ENCODE measurements at places on chromosomes 7 and 10.

DNA sequence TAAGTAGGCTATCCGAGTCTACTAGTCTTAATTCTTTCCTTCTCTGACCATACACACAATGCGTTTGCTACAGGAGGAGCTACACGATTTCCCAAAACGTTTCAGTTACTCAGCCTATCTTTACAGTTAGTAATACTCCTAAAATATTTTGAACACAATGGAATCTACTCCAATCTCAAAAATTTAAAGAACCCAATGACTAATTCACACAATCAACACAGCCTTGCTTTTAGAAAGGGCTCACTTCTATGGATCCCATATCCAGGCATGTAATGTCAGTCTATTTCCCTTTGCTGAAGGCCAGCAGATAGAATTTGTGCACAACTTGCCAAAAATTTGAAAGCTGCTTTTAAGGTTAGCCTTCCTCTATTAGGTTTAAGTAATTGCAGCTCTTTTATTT lies 107.2 kb downstream of the VPS41 start:
- DNase-seq: no peak

GRCh38 chr7:100655908-100656674 lies at the start of gene ACTL6B:
ACTL6B (minus strand) TSS chr7:100656448; CDS start chr7:100656354, 94 bp downstream.
- DNase-seq: peak; percentile 34

- DNase-seq: no peak
These were observed 125.5 kb downstream of the CLEC2L start for GRCh38 chr7:139648941-139649425.

DNA sequence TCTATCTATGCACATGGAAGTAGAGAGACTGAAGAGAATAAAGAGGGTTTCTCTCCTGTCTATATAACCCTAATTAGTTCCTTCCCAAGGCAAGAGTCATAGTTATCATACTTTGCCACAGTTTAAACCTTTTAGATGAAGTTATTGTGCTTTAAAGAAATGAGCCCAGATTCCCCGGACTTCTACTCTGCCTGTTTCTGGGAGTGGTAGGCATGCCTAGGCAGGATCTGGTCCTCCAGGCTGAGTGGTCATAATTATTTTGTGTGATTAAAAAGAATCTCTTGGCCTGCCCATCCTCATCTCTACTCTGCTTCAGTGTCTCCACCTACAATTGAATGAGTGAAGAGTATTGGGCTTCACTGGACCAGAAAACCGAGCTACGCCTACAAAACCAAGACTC lies 179.2 kb downstream of the IMMP2L start:
- no peak for DNase-seq

DNA sequence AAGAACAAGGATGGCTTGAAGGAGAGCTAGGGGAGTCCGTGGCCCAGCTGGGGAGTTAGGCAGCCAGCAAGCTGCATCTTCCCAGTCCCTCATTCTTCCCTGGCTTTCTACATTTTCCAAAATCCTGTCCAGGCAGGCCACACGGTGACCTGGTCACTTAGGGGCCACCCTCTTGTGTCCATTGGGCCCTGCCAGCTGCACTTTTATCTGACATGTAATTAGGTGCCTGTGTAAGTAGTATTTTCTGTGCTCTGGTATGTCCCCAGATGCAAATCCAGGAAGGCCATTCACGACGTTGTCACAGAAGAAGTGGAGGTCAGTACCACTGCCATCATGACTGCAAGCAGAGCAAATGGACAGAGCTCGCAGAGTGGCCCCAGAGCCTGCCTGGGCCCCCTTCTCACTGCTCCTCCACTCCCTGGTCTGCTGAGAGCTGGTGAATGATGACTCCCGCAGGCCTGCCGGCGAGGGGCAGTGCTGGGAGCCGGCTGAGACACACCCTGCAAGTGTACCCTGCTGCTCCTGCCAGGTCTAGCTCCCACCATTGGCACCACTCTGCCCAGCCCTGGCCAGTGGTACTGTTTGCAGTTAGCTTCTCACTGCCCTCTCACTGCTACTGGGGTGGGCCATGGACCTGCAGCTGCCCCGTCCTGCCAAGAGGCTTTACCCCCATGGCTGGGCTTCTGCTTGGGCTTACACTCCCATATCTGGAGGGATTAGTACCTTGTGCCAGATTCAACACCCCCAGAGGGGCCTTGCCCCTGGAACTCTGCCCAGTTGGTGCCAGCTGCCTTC lies 98.2 kb downstream of the GLRX3 start:
- DNase-seq: no peak

- no peak for DNase-seq
These were observed 22.9 kb downstream of the BTBD16 start for GRCh38 chr10:122293961-122294380.

- DNase-seq: no peak
These were observed 172.1 kb downstream of the DIP2C start for GRCh38 chr10:517241-517830.

GRCh38 chr7:22640269-22640668 lies 86.7 kb upstream of the IL6 start:
- DNase-seq: no peak

GRCh38 chr10:122311716-122312115 lies 40.6 kb downstream of the BTBD16 start:
- no peak for DNase-seq

DNA sequence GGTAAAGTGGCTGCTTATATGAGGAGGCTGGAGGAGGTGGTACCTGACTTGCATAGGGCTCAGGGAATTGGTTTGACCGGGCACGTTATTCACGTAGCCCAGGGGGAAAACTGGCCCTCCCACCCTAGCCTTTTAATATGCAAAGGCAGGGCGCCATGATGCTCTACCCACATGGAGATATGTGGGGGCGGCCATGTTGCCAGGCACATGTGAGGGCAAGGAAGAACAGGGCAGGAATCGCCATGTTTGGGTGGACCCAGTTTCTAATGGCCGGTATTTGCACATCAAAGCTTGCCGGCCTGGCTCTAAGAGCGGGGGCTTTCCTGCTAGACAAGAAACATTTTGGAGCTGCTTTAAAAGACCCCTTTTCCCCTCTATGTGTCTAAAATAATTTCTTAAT lies 949.7 kb upstream of the C7orf33 start:
- DNase-seq: no peak

- DNase-seq: no peak
These were observed 4.7 kb downstream of the CRCP start for GRCh38 chr7:66119245-66119850.

- DNase-seq: no peak
These were observed at the start of gene PRR15 for GRCh38 chr7:29563590-29564495. PRR15 (plus strand) TSS chr7:29563835; CDS start chr7:29566330, 2,495 bp downstream.

DNA sequence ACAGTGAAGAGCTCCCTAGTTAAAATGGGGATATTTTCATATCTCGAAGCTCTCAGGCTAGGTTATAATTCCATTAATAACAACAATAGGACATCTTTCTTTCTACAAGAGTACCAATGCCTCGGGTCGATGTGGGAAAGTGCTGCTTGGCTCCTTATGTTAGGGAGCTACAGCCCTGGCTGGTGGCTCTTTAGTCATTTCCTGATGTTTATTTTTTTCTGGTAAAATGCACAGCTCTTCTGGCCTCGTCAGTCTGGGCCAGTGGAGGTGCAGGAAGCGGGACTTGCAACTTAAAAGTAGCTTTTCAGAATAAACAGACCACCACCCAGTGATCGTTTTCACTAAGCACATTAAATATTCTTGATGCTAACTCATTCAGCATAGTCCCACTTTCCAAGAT lies 58.3 kb downstream of the MKX start:
- DNase-seq: no peak

DNA sequence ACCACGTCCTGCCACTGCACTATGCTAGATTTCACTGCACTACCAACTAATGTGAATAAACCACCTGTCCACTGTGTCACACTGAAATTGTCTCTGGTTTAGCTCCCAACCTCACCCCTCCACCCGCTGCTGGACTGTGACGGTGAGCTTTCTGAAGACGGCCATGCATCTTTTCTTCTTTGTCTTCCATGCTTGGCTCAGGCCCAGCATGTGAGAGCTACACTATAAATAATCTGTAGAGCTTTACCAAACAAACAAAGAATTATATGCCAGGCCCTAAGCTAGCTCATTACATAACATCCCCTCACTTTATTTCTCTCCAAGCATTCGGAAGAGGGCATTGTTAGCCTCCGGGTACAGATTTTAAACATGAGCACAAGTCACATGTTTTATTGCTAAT lies 633.2 kb downstream of the TNS3 start:
- DNase-seq: no peak

GRCh38 chr10:49734676-49735075 lies 27.4 kb downstream of the OGDHL start:
- DNase-seq: no peak

DNA sequence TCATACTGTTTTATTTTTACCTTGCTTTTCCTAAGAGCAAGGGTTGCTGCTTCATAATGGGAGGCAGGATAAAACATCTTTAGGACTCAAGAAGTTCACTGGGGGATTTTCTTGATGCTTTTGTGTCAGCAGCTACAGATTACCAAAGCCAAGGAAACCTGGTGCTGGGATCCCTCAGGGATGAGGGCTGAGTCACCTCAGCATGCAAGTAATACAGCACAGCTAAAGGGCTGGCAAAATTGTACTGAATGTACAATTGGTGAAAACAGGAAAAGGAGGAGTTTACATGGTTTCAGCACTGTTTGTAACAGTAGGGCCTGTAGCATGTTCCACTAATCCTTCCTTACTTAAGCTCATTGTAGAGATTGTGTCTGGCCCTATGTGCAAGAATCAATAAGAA lies 1056.8 kb downstream of the SORCS1 start:
- DNase-seq: no peak

- DNase-seq: peak; percentile 42
These were observed 76.9 kb downstream of the RNF216 start for GRCh38 chr7:5704534-5704922.

GRCh38 chr7:8638076-8638475 lies 204.7 kb downstream of the NXPH1 start:
- DNase-seq: no peak

DNA sequence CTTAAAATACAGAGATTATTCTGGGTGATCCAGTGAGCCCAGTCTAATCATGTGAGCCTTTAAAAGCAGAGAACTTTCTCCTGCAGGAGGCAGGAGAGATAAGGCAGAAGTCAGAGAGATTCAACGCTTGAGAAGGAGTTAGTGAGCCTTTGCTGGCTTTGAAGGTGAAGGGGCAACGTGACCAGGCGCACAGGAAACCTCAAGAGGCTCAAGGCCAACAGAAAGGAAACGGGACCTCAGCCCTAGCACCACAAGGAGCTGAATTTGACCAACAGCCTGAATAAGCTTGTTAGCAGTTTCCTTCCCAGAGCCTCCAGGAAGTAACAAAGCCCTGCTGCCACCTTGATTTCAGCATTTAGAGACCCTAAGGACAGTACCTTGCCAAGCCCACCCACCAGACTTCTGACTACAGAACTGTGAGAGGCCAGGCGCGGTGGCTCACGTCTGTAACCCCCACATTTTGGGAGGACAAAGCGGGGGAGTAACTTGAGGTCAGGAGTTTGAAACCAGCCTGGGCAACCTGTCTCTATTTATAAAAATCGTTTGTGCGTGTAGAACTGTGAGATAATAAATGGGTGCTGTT lies 87.3 kb upstream of the KAT6B start:
- no peak for DNase-seq

DNA sequence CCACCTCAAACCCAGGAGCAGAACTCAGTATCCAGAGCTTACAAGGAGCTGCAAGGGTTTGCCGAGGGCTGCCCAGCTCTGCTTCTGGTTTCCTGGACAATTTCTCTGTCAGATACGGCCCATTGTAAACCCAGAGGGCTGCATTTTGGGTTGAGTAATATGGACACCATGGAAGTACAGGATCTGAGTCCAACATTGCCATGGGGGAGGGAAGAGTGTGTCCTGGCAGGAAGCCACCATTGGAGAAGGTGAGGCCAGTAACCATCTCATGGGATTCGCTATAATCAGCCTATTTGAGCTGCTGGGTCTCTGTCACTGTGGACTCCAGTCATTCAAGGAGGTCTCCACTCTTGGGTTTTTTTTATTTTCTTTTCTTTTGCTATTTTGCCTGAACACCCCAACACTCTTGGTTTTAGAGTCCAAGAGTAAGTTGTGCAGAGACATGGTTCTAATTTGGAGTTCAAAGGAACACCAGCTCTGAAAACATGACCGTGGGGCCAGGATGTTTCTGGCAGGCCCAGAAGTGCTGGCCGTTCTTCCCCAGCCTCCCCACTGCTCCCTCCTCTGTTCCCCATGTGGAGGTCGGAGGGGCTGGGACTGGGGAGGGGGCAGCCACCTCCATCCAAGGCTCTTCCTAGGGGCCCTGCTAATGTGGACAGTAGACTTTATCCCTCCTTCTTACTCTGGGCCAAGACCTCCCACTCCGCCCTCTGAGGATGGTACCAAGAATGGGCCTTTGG lies 46.2 kb downstream of the CHST3 start:
- DNase-seq: no peak

DNA sequence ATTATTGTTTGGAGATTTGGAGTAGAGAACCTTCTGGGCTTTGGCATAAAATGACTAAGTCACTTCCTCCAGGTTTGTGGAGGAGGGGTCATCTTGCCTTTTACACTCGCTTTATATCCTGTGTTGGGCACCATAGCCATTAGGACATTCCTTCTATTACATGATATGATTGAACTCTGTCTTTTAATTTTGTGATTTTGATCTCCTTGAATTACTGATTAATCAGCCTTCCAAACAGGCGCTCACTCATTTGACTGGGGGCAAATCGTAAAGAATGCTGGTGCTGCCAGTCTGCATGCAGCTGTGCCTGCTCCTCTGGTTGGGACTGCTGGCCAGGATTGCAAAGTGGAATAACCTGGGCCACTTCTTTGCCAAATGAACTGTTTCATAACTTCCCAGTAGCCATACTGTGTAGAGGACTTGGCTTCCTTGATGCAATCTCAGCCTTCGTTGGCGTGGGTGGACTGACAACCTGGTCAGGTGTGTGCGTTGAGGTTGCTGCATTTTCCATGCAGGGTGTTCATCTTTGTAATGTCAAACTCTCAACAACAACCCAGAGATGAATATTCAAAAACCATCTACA lies 65.9 kb upstream of the RAB11FIP2 start:
- DNase-seq: no peak

DNA sequence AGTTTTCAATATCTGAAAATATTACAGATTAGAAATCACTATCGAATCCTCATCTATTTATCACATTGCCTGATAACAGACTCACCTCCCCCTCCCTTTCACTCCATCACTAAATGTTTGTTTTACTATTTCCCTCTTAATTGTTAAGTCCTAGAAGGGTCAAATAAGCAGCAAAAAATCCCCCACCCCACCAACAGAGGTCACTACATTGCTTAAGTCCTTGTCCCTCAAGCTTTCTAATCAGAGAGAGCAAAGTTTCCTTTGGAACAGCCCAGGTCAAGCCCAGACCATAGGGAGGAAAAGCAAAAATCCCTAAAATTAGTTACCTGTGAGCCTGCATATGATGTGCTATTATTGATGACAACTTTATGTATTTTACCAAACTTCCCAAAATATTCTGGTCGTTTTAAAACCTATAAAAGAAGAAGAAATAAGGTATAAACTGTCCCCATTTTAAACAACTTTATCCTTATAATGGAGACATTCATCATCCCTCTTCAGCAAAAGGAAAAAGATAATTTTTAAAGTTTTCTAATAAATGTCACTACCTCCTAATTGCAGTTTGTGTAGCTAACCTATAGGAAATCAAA lies 95.0 kb downstream of the CNOT4 start:
- DNase-seq: no peak

DNA sequence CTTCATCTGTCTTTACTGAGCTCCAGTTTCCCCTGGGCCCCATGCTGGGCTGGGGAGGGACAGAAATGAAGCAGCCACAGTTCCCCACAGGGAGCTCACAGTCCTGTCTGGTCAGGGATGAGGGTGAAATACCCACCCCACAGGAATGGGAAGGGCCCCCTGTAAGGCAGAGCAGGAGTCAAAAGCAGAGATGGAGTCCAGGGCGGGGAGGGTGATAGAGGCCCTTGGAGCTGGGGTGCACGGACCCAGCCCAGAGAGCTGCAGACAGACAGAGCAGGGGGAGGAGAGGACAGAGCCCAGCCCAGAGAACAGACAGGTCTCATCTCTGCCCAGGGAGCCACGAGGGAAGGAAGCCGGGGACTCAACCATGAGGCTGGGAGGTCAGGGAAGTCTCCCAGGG lies 34.9 kb upstream of the ZNF488 start:
- no peak for DNase-seq

All from activated CD8-positive, alpha-beta memory T cell treated with anti-CD3 and anti-CD28 coated beads for 1 hour (primary cell).